Bladder microvascular endothelial cell (primary cell): ENCODE measurements at places on chromosomes 12 and 14. TPM values are rescaled to one million over a fixed set of nuclear protein-coding genes. Genes with fewer than 3 reads are reported as not detected.

Gene HCAR3
- not detected in 2 replicates for total RNA-seq

Gene PIWIL1
- total RNA-seq: not detected in 2 replicates

Gene OR4E2
- not detected in 2 replicates for total RNA-seq

Gene GPR132
- under 0.01 TPM in 2 replicates for total RNA-seq

Gene OTUB2
- 0.49 and 1.2 TPM in 2 replicates for total RNA-seq

Gene COX8C
- total RNA-seq: not detected in 2 replicates

Gene REP15
- total RNA-seq: 0.97 and 12.6 TPM in 2 replicates

Gene TEAD4
- 17.6 and 19.3 TPM in 2 replicates for total RNA-seq
